Left ventricle myocardium superior (tissue), 1 donor: ENCODE measurements at places on chromosomes 5 and 9. TPM values are rescaled to one million over a fixed set of nuclear protein-coding genes. Genes with fewer than 3 reads are reported as not detected.

GRCh38 chr5:179730852-179731251, 1.8 kb upstream of the MAML1 start:
- DNase-seq: no peak

- no peak for DNase-seq
Measured at GRCh38 chr5:135251093-135251492, 147.9 kb downstream of the MACROH2A1 start.

GRCh38 chr9:110996436-110997220, 41.6 kb downstream of the LPAR1 start:
- DNase-seq: peak; percentile 26

DNA sequence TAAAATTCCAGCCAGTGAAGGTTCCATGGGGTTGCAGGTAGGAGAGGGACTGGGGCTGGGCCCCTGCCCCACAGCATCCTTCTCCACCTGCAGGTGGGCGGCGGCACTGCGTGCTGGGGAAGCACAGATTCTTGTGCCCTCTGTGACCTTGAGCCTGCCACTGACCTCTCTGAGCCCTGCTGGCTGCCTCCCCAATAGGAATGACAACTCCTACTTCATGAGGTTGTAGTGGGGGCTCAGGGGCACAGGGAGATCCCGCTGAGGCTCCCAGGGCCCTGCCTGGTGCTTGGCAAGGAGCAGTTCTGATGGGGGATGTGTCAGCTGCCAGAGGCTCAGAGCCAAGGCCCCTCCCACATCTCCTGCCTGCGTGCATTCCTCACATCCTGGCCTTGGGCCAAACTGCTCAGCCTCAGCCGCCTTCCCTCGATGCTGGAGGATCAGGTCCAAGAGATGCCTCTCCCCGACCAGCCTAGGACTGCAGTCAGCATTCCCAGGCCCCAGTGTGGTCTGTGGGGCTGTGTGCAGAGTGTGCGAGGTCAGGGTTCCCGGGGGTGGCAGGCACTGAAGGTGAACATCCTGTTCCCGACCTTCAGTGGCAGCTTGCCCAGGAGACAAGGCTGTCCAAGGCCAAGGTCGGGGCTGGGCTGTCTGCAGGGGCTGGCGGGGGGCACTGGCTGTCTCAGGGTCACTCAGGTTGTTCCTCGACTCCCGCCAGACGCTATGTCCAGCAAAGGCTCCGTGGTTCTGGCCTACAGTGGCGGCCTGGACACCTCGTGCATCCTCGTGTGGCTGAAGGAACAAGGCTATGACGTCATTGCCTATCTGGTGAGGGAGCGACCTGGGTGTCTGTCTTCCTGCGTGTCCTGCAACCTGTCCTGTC, 7.0 kb downstream of the ASS1 start:
- peak; percentile 90 for DNase-seq

DNA sequence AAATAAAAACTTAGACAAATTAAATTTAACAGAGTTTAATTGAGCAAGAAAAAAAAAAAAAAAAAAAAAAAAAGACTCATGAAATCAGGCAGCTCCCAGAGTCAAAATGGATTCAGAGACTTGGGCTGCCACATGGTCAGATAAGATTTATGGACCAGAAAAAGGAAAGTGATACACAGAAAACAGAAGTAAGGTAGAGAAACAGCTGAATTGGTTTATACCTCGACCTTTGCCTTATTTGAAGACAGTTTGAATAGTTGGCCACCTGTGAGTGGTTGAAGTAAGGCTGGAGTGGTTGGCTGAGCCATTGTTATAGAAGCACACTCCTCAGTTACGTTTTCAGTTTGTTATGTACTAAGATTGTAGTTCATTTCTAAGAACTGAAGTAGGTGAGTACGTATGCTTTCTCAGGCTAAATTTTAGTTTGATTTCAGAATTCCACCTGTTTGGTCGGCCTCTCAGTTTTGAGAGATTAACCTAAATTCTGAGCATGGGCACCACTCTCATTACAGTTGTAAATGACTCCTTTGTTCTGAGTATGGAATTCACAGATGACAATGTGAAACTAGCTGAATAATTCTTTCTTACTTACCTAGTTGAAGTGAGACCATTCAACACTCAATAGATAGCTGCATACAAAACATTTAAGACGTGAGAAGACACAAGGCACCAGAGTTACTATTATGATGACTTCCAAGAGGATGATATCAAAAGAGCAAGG, 149.0 kb downstream of the AOPEP start:
- DNase-seq: no peak

- no peak for DNase-seq
Measured at GRCh38 chr5:42991404-42992087, 48.6 kb downstream of the ANXA2R start.

- DNase-seq: no peak
Measured at GRCh38 chr9:224582-225520, 10.2 kb downstream of the DOCK8 start.

DNA sequence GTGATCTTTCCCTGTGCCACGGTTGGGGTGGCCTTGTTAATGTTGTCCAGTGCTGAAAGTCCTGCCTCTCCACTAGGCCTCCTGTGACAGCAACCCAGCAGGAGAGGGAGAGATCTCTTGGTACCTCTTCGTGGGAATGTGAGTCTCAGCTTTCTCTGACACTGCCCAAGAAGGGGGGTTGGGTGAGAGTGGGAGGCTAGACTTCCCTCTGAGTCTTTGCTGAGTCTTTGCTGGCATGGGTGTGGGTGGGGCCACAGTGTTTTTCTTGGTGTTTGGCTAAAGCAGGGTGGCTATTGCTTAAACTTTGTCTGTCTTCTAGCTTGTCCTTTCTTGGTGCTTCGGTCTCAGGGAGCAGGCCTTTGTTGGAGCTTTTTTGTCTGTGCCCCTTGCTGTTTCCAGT, 145.6 kb downstream of the GNA14 start:
- DNase-seq: no peak

GRCh38 chr5:124179819-124180218, 566.6 kb downstream of the ZNF608 start:
- no peak for DNase-seq

GRCh38 chr9:89945133-89945532, 340.3 kb downstream of the GADD45G start:
- peak; percentile 28 for DNase-seq

- DNase-seq: no peak
Measured at GRCh38 chr5:50655067-50655809, 11.2 kb upstream of the PARP8 start.

DNA sequence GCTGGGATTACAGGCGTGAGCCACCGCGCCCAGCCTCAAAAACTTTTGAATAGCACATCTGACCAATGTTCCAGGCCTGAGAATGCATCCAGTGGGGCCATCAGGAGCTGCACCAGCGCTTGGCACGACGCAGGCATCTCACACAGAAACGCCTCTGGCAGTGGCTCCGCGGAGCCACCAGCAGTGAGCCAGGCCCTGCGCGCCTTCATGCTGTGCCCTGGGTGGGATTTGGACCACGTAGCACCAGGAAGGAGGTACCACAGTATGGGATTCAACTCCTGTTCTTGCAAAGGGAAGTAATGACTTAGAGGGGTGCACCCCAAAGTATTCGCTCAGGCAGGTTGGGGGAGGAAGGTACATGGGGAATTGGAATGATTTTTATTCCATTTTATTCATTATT, 3.0 kb downstream of the CCDC187 start:
- peak; percentile 7 for DNase-seq

- DNase-seq: no peak
Measured at GRCh38 chr5:135129307-135129706, 95.3 kb upstream of the PITX1 start.

SLC36A2 gene
- 0.22 TPM for total RNA-seq

PTPN3 gene
- total RNA-seq: 48.5 TPM
